Inflammatory macrophage (primary cell): ENCODE measurements at places on chromosomes 3 and 15.

- DNase-seq, result no peak
These were observed 984 bp downstream of the FGF7 start for GRCh38 chr15:49423901-49424550.

DNA sequence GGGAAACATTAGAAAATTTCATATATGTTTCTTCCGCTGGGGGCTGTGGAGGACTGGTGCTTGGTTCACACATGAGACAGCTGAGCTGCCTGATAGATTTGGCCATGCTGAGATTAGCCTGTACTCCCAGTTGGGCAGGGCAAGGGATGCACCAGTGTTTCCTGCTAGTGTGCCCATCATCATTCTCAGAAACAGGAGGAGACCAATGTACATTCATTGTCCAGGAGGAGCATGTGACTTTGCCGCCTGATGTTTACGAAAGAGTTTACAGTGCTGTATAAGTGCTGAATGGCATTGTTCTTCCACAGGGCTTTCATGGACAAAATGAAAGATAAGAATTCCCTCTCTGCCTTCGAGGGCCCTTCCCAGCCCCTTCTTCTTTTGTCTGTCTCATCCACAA, 311.1 kb upstream of the THBS1 start:
- peak; percentile 6 for DNase-seq

DNA sequence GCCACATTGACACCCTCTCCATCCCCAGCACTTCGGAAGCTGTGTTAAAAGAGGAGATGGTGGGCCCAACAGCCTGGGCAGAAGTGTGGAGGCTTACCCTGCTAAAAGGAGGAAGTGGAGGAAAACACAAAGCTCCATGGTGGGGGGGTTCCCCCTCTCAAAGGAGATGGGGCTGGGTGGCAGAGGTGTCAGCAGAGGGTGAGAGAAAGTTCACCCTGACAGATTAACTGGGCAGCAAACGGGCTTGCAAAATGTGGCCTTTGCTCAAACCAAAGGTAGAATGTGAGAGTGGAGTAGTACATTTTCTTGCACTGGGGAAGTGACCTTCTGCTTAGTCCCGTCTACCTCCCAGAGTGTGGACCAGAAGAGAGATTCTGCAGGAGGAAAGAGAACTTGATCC, 44.7 kb downstream of the MYO1E start:
- DNase-seq, result peak; percentile 50

DNA sequence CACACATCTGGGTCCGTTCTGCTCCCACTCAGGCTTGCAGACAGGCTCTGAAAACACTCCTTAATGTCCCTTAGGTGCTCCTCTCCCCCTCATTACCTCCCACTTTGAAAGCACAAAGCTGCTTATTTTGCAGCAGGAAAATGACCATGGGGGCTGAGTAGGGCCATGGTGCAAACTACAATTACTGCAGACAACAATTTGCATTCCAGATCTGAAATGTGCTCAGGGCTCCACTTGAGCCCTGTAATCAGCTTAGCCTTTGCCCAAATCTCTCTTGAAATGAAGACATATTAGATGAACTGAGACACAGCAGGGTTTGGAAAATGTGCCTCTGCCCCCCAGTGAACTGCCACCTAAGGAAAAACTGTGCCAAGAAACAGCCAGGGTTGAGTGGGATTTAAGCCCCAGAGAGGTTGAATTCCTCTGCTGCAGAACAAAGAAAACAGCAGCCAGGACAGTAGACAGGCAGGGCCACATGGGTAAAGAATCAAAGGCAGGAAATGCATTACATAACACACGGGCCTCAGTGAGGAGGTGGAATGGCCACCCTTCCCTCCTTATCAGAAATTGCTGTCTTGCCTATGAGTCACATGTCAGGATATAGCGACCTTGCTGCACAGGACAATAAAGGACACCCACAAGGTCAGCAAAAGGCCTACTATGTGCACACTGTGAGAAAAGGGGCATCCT, 126.8 kb upstream of the ARHGEF3 start:
- peak; percentile 44 for DNase-seq

DNA sequence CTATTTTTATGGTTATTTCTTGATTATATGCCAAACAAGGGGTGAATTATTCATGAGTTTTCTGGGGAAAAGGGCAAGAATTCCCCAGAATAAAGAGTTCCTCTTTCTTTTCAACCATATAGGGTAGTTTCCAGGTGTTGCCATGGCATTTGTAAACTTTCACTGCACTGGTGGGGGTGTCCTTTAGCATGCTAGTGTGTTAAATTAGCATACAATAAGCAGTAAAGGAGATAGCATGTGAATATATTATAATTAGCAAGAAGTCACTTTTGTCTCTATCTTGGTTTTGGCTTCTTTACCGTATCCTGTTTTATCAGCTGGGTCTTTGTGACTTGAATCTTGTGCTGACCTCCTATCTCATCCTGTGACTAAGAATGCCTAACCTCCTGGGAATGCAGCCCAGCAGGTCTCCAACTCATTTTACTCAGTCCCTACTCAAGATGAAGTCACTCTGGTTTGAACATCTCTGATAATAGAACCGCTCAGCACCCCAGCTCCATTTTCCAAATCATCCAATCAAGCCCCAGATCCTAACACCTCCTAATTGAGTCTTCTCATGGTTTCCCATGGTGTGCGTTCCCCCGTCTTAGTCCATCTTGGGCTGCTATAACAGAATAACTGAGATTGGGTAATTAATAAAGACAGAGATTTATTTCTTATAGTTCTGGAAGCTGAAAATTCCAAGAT, 3.4 kb upstream of the SELENOT start:
- DNase-seq, result peak; percentile 49

DNA sequence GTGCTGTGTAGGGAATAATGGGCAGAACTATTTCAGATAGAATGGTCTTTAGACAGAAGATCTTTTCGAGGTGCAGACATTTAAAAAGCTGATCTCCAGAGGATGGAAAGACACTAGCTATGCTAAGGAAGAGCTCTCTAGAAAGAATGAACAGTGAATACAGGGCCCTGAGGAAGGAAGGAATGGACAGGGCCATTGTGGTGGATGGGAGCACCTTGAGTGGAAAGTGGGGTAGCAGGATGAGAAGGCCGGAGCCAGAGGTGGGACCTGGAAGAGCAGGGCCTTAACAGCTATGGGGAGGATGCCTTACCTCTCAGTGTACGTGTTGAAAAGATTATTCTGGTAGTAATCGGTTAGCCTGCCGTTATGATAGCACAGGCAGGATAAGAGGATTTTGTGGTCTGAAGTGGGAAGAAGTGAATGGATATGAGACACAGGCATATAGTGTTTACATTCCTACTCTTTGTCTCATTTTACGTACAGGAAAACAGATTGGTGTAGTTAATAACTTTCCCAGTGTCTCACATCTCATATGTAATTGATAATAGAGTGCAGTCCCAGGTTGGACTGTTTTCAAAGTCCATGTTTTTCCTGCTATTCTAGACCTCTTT, 172.4 kb downstream of the KLHL25 start:
- DNase-seq, result no peak

GRCh38 chr15:41150279-41150678, 34.2 kb upstream of the INO80 start:
- no peak for DNase-seq

DNA sequence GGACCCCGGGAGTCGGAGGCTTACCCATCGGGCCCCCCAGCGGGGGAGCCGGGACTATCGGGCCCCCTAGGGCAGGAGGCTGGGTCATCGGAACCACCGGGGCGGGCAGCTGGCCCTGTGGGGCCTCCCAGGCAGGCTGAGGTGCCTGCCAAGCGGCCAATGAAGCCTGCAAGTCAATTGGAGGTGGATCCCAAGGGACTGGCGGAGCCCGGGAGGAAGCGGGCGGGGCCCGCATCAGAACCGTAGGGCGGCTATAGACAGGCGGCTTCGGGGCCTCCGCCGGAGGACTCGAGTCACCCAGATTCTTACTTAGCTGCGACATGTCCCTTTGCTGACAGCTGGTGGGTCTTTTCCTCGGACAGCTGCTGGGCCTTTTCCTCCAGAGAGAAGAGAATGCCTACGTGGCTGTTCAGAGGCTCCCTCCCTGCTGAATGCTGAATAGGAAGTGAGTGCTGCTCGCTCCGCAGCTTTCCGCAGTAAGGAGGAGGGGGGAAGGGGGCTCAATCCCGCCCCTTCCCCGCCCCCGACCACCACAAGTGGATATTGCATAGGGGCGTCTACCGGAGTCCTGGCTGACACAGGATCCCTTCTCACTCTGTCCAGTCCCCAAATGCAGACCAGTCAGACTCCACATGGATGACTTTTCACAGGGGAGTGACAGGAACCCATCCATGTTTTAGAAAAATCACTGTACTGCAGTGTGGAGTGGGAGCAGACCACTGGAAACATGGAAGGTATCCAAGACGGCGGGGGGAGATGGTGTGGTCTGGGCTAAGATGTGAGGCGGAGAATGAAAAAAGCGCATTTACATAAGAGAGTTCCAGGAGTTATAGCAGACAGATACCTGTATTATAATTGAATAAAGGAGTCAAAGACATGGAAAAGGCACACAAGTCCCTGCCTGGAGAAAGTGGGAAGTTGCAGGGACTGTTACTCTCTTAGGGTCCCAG, at the start of gene MAGEL2:
Gene MAGEL2, minus strand, starts transcription at position 447 of the 950 bp plus-strand sequence. Its CDS starts 125 bp downstream, at position 322.
- DNase-seq, result no peak

- DNase-seq, result no peak
These were observed 6.6 kb downstream of the MOBP start for GRCh38 chr3:39474126-39474515.

GRCh38 chr15:45314960-45315359, 62.9 kb downstream of the SLC28A2 start:
- DNase-seq, result peak; percentile 40

DNA sequence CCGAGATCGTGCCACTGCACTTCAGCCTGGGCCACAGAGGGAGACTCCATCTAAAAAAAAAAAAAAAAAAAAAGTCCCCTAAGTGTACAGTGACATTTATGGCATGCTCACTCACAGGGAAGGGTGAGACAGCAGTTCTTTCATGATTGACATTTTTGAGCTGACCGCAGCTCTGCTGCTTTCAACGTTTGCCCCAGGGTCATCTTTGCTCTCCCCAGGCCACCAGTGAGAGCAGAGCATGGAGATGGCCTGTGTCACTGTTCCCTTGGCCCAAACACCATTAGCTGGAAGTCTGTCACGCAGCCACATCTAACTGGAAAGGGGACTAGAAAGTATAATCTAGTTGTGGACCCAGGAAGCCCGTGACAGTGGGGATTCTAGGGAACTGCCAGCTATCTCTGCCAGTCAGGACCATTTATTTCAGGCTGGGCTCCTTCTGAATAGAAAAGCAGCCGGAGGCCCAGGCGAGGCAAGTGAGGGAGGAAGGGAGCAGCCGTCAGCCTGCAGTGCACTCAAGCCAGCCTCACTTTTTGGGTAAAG, 193.4 kb upstream of the HES1 start:
- no peak for DNase-seq

- no peak for DNase-seq
These were observed 1227.6 kb upstream of the EPHA6 start for GRCh38 chr3:95586754-95587153.

- DNase-seq, result peak; percentile 33
These were observed 14.2 kb downstream of the RAB8B start for GRCh38 chr15:63203451-63204090.

- peak; percentile 28 for DNase-seq
These were observed 39.2 kb downstream of the SLC24A1 start for GRCh38 chr15:65660927-65661326.

DNA sequence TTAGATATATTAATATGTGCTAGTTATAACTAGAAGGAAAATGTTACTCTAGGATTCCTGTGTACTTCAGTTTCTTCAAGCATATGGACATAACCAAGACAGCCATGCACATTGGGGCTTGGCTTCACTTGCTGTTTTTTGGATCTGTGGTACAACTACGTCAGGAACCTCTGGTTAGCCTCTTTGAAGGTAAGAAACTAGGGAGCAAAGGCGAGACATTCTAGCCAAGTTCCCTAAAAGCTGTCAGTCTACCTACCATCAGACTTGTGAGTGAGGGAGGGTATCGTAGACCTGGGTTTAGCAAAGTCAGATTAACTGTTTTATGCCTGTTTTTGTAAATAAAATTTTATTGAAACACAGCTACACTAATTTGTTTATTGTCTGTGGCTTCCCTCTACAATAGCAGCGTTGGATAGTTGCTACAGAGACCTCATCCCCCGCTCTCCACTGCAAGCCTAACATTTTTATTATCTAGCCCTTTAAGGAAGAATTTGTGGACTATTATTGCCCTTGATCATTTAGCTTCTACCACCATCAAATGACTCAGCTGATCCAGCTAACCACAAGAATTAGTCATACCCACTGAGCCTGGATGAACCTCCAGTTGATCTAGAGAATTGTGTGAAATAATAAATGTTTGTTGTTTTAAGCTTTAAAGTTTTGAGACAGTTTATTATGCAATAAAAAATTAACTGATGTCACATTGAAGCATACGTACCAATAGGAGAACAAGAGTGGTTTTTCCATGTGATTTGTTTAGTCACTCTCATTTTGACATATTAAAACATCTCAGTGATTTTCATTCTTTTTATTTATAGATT, 58.1 kb downstream of the RSRC1 start:
- peak; percentile 79 for DNase-seq

DNA sequence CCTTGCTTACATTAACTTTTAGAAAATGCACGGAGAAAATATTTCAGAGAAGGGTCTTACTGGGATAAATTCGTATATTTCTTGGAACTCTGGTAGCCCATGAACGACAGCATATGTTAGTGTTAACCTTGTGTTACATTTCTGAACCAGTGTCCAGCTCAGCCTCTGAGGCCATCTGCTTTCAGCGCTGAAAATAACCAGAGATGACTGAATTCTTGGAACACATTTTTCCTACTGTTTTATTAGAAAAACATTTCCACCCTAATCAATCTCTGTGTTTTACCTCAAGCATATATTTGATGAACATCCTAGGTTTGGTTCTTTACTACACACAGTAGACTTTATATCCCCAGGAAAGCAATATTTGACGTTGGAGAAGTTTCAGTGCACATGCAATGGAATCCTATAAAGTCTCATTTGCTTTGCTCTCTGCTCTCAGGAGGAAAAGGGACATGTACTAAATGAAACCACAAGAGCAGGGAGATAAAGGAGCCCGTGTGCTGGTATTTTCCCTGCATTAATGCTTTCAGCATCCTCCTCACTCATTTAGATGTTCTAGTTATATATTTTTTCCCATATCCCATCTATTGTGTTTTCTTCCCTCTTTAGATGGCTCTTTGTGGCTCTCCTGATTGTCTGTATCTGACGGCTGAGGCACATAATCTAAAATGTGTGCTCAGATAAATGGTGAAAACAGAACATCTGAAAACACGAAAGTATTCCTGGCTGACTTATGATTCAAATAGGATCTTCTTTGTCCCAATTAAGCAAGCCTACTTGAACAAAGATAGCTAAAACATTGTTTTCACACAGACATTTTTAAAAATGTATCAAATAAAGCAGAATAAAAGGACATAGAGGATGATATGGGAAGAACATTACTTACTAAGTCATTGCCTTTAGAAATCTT, 151.7 kb upstream of the KCNMB2 start:
- no peak for DNase-seq
